ENCODE measurements at places on chromosomes 2 and 18.

DNA sequence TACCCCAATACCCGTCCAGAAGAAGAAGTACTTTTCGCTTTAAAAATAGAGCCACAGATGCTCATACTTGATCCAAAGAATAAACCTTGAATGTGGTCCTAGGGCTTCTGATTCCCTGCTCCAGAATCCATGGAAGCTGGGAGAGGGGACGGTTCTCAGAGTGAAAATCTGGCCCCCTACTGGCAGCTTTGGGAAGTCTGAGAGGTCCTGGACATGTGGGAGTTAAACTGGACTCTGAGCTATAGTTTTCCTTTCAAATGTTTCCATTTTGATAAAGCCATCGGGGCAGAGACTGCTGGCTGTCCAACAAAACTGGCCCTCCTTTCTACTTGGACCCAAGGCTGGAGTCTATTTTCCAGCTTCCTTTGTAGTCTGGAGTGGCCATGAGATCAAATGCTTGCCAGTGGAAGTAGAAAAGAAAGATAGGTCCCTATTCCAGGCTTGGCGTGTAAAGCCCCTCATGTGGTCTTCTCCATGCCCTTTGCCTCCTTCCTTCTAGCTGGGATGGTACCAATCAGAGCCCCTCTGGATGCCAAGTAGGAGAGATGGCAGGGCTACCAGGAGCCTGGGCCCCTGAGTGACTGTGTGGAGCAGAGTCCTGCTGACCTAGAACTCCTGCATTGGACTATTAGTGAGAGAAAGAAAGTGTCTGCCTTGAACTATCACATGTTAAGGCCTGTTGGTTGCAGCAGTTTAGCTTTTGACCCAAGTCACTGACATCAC is 37.7 kb upstream of the TBC1D8 start:
- peak; percentile 12 for DNase-seq

- DNase-seq: no peak
Observed at GRCh38 chr2:19723021-19723420, 178.8 kb downstream of the TTC32 start.

- DNase-seq: no peak
Observed at GRCh38 chr18:58013241-58014211, 30.5 kb upstream of the NEDD4L start.

- DNase-seq: no peak
Observed at GRCh38 chr2:70936979-70937811, 1.5 kb downstream of the ATP6V1B1 start.

- no peak for DNase-seq
Observed at GRCh38 chr2:181041661-181042060, 61.3 kb downstream of the UBE2E3 start.

DNA sequence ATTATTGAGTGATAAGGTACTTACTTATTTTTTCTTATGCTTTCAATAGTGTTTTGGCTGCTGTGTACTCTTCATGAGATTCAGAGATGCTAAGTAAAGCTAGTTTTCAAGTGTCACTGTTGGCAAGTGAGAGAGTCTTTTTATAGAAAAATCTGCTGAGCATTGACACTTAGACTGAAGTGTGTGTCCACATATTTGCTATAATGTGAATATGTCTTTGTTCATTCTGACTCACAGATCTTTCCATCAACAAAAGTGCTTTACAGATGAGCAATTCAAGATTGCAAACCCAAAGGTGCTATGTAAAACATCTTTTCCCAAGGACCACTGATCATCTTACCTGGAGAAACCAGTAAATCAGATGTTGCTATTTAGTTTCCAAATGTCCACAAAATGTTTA is 410.6 kb upstream of the FIGN start:
- DNase-seq: no peak
